ENCODE measurements at places on chromosomes 12 and 14.

GRCh38 chr12:32566663-32567295 lies 112.3 kb upstream of the DNM1L start:
- DNase-seq, result no peak

GRCh38 chr12:95339086-95339788 lies 121.6 kb downstream of the VEZT start:
- DNase-seq, result no peak

DNA sequence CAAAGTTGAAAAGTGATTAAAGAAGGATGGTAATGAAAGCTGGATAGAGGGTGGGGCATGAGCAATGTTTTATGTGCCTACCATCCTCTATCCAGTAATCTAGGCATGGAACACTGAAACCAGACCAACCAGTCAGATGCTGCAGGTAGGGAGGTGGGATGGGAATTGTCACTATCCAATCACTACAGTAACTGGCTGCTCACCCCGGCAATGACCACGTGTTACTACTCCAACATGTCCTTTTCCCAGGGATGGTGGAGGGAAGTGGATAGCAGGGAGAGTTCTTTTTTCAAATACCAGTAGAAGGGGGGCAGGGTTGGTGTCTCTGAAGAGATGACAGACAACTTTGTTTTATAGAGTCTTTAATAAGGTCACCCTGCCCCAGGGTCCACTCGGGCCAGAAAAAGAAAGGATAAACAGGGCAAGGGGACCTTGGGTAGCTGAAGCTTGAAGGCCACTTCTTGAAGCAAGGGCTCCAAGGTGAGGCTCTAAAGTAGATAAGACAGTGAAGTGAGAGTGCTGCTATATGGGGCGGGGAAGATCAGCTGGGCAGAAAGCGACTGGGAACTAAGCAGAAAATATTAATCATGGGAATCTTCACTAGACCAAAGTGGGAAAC lies 14.7 kb upstream of the CDH24 start:
- no peak for DNase-seq

DNA sequence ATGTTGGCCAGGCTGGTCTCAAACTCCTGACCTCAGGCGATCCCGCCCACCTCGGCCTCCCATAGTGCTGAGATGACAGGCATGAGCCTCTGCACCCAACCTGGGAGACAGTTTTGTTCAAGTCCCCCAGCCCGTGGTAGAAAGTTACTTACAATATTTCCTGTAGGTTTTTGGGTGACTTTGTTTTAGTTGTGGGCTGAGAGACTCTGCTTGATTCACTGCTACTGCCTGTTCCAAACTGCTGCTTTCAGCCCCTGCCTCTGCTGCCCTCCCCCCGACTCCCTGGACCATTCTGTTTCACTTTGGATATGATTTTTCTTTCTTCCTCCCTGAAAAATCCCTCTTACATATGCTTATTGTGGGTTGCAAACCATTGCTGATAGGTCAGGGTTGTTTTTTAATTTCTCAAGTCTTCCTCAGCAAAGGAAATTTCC lies 13.4 kb upstream of the PCNX1 start:
- DNase-seq, result no peak

GRCh38 chr14:92591346-92591745 lies 77.8 kb downstream of the RIN3 start:
- no peak for DNase-seq

DNA sequence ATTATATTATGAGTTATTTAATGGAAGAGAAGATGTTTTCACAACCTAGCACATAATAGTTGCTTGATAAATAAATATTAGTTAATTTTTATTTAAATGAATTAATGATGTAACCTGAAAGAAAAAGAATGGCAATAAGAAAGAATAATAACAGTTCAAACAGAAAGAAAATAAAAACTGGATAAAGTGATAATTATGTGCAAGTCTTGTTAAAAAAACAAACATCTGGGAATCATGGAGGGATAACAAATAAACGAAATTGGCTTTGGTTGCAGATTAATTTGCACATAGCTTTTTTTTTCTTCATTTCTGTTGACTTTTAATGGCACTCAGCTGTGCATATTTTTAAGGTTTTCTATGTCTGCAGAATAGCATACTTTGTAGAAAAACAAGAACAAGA lies 23.4 kb upstream of the ABCD2 start:
- no peak for DNase-seq

All from activated T-cell treated with anti-CD3 and anti-CD28 coated beads for 48 hours (primary cell).